ENCODE measurements at places on chromosomes 7 and 10.

DNA sequence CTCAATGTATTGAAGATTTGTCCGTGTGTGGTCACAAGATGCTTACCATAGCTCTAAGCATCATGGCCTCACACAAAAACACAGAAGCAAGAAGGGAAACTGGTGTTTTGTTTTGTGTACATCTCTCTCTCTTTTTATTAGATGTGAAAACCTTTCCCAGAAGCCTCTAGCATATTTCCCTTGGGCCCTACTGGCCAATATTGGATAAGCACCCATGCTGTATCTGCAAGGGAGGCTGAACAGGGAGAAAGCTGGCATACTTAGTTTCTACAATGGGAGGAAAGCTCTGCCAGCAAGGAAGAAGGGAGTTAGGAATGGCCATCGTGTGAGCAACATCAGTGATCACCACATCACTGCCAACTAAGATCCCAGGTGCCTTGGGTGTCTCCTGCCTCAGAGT lies 9.6 kb upstream of the NAMPT start:
- no peak for DNase-seq

- DNase-seq, result no peak
These were observed 23.9 kb downstream of the CACUL1 start for GRCh38 chr10:118730756-118731456.

DNA sequence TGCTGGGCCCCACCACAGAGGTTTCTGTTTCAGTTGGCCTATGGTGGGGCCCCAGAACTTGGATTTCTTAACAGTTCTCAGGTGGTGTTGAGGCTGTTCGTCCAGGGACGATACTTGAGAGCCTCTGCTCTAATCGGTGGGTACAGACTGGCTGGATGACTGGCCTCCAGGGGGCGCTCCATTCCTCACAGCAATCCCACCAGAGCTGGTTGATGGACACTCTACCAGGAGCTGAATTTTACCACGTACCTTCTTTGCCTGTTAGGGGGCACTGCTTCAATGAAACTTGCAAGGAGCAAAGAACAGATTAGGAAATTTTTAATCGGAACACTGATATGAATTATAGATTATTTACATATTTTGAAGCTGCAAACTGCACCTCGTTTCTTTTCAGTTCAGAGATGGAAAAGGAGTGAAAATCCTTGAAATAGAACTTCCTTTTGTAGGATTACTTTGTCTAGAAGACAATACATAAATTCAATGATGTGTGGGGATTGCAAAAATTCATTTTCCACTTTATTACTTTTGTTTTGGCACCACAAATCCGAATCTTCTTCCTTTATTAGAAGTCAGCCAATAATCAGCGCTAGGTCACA lies 44.8 kb downstream of the KBTBD2 start:
- DNase-seq, result peak; percentile 20

DNA sequence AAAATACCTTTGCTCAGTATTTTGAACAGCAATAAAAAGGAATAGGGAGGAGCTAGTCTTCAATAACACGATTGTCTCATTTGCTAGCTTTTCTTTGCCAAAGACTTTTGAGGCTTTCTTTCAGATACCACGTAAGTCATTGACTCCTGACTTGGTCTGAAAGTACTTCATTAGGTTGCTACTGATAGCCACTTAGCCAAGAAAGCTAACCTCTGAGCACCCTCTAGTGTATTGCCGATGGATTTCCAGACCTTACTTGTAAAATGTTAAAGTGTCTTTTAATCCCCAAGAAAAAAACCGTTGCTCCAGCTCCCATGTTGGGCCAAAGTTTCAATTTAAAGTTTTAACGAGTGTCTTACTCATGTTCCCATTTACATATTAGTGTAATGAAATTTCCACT lies 63.4 kb upstream of the STRIP2 start:
- no peak for DNase-seq

GRCh38 chr7:116876664-116877442 lies 14.5 kb downstream of the CAPZA2 start:
- DNase-seq, result no peak

- DNase-seq, result no peak
These were observed 6.7 kb upstream of the BTBD16 start for GRCh38 chr10:122264436-122264835.

GRCh38 chr7:2388637-2388954 lies 14.8 kb upstream of the CHST12 start:
- no peak for DNase-seq

DNA sequence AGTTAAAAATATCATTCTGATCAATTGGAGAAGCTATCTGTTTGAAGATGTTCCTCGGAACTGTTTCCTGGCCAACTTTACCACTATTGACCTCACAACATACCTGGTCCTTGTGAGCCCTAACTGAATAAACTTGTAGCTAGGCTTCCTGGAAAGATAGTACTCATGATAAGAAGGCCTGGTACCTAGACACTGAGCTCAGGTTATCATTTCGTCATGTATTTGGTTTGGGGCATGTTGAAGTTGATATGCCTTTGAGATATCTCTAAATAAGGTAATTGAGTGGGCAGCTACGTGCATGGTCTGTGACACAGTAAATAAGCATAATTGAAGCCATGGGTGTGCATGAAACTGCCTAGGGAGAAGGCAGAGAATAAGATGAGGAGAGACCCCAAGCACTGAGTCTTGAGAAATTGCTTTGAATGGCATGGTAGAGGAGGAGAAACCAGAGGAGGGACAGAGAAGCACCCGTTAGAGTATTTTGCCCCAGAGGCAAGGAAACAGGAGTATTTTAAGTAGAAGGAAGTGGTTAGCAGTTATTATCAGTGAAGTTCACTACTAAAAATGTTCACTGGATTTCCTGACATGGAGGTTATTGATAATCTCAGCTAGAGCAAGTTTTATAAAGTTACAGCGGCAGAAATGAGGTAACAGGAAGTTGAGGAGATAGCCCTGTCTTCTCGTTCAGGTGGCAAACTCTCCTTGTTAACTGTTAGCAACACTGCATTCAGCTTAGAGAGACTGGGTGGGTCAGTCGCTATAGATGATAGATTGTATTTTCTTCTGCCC lies 55.6 kb downstream of the CC2D2B start:
- no peak for DNase-seq
